ENCODE measurements at places on chromosomes 13 and 19. TPM values are rescaled to one million over a fixed set of nuclear protein-coding genes. Genes with fewer than 3 reads are reported as not detected.

The SMIM44 gene
- not detected for total RNA-seq

The PDCD5 gene
- total RNA-seq: 287 TPM

The HS6ST3 gene
- not detected for total RNA-seq

The KIR3DL1 gene
- 0.38 TPM for total RNA-seq

The ENOX1 gene
- total RNA-seq: not detected

The PRODH2 gene
- total RNA-seq: not detected

The LRG1 gene
- 0.21 TPM for total RNA-seq

The TJP3 gene
- 0.63 TPM for total RNA-seq

The RNF113B gene
- not detected for total RNA-seq
